ENCODE measurements at places on chromosomes 13 and 19.

GRCh38 chr13:46595136-46595884 is 42.3 kb downstream of the LRCH1 start:
- DNase-seq, result no peak

GRCh38 chr19:38700350-38700901 is 43.8 kb downstream of the CAPN12 start:
- DNase-seq, result no peak

- DNase-seq, result no peak
These were observed at the start of gene GZMM for GRCh38 chr19:543910-544608. TSS of gene GZMM (plus strand) at chr19:544053. CDS start at chr19:544072, 19 bp downstream.

DNA sequence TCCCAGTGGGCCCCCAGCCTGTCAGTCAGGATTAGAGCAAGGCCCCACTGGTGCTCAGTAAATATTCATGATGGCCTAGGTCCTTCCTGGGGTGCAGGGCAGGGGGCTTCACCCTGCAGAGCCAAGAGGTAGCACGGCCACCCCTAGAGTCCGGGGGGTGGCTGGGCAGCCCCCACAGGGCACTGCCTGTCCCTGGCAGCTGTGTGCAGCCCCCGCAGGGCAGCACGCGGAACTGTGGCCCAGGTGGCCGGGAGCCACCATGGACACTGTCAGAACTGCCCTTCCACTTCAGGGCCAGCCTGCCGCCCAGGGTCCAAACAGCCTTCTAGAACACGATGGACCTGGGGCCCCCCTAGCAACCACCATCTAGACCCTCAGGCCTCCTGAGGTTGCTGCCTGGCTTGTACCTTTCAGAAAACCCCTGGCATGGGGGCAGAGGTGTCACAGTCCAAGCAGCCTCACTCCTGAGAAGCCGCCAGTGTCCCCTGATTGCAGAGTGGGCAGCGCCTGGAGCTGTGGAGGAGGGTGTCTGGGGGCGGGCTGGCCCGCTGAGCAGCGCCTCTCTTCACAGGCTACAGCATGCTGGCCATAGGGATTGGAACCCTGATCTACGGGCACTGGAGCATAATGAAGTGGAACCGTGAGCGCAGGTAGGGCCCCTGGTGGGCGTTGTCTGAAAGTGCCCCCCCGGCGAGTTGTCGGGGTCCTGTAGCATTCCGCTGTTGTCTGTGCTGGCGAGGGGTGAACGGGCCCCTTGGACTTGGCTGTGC is 2.9 kb upstream of the YJEFN3 start:
- no peak for DNase-seq

DNA sequence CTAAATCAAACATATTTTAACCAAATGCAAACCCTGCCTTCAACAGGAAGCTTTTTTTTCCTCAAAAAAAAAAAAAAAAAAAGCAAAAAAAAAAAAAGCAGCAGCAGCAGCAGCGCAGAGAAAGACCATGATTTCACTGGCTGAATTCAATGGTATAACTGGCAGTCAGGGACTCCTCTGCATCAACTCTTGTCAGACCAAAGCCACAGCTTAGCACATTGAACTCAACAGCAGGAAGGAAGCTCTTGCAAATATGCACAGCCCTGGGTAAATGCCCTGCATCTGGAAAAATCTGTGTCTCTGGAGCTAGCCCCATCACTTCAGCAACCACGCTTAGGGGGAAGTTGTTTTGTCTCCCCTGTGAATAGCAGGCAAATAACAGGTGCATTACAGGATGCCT is 17.6 kb upstream of the DHRS12 start:
- DNase-seq, result no peak

DNA sequence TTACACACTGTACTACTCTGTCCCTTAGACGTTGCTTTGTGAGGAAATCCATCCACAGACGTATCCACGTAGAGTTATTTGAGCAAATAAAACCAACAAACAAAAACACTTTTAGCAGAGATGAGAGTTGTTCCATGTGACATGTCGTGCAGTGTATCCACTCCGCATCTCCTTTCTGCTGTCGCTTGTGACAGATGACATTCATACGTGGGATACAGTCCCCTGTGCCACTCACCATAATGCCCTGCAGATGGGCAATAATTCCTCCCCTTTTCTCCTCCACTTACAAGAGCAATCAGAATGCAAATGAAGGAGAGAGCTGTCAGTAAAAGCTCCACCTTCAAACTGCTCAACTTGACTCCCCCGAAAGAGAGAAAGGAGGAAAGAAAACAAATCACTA is 26.0 kb downstream of the IRS2 start:
- no peak for DNase-seq

- DNase-seq, result no peak
These were observed 758 bp upstream of the ZNF888 start for GRCh38 chr19:52923778-52924593.

- no peak for DNase-seq
These were observed 122.6 kb downstream of the POSTN start for GRCh38 chr13:37475966-37476365.

GRCh38 chr19:41426952-41427646 is at the start of gene B3GNT8:
TSS of gene B3GNT8 (minus strand) at chr19:41427374. CDS start at chr19:41426778, 596 bp downstream.
- no peak for DNase-seq

GRCh38 chr13:97445522-97446187 is 11.7 kb downstream of the RAP2A start:
- DNase-seq, result no peak

DNA sequence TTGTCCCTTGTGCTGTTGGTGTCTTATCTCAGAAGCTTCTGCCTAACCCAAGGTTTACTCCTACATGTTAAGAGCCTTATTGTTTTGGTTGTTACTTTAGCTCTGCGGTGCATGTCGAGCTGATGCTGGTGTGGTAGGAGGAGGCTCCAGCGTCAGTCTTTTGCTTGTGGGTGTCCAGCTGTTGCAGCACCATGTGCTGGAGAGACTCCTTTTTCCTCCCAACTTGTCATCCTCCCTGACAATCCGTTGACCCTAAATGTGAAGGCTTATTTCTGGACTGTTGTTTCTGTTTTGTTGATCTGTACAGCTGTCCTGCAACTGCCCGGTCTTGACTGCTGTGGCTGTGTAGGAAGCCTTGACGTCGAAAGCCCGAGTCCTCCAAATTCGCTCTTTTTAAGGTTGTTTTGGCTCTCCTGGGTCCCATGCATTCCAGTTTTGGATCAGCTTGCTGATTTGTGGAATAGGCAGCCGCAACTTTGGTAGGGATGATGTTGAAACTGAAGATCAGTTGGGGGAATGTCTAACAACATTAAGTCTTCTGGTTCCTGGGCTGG is 15.3 kb downstream of the NAXD start:
- DNase-seq, result no peak

- no peak for DNase-seq
These were observed 716 bp downstream of the SH2D3A start for GRCh38 chr19:6766357-6767080.

DNA sequence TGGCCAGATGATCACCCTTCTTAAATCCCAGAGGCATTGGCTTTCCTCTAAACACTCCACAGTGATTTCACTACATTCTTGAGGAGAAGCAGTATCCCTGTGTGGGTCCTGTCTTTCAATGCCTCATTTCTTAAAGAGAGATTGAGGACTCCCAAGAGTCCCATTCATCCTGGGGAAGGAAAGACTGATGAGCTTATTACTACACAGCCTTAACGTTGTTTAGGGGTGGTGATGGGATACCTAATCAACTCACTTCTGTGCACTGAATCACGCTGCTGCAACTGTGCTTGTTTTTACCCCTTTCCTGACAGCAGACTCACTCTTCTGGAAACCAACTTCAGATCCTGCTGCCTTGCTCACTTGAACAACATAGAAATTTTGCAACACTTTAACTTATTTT is 203.1 kb downstream of the RGCC start:
- DNase-seq, result no peak
